Panc1 (cell line): ENCODE measurements at places on chromosomes 7 and 10. TPM values are rescaled to one million over a fixed set of nuclear protein-coding genes. Genes with fewer than 3 reads are reported as not detected.

DNA sequence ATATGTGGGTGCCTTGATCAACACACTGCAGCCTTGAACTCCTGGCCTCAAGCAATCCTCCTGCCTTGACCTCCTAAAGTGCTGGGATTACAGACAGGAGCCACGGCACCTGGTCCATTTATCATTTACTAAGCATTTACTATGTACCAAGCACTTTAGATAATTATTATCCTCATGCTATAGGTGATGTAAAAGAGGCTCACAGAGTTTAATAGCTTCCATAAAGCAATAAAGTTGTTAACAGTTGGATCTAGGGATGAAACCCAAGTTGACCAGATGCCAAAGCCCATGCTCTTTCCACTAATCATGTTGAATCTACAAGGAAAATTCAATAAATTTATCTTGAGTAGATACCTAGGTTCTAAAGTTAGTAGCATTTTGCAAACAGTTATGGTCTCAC, 5.0 kb downstream of the NAPEPLD start:
- no peak for DNase-seq

UBE2D1 gene
- 21.0 TPM for total RNA-seq

- DNase-seq, result no peak
These were observed 30.1 kb downstream of the CXCL12 start for GRCh38 chr10:44354771-44355170.

DNA sequence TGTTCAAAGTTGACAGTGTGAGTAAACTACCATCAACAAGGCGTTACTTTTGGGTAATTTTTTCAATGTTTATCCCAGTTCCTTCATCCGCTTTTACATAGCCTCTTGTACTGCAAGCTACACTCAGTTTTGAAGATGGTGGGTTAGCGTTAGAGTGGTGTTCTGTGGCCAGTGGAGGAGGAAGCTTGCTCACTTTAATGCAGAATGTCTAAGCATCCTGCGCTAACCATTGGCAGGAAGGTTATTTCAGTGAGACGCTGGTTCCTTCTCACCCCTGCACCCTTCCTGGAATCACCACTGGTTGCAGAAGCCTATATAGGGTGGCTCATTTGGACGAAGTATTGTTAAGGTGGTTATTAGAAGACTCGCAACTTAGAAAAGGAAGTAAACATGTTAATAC, 159.1 kb downstream of the CELF2 start:
- DNase-seq, result no peak

DNA sequence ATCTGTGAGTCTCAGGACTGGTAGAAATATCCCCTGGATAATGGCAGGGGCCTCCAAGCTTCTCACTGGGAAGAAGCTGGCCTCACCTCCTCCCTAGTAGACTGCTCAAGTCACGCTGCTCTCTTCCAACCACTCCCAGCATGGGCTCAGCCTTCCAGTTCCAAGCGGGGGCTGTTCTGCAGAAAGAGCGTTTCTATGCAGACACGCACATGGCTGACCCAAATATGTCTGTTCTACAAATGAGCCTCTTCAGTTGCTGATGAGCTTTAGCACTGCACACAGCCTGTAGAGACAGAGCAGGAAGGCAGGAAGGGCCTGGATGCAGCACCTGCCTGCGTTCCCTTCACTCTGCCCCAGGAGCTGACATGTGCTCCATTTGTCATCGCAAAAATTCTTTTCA, 523.9 kb upstream of the MGMT start:
- no peak for DNase-seq

GRCh38 chr7:116463956-116464355, 35.6 kb upstream of the CAV2 start:
- no peak for DNase-seq

GRCh38 chr10:6514844-6515780, 65.0 kb downstream of the PRKCQ start:
- no peak for DNase-seq

- DNase-seq, result no peak
These were observed 60.6 kb upstream of the DNAAF5 start for GRCh38 chr7:665736-666453.

TIAL1 gene
- total RNA-seq, result 236 TPM

DNA sequence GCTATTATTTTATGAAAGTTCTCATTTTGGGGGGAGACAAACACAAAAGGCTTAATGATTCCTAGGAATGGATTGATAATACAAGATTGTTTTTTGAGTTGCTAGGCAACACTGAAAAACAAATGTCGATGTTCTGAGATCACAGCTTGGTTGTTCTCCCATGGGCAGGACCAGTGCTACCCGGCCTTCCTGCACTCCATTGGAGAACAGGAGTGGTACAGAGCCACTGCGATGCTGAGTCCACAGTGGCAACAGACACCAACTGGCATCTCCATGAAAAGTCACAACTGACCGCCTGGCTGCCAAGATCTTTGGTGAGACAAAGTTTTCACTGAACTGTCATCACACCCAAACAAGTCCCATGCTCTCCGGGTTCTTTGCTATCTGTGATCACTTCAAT, 68.9 kb upstream of the NMT2 start:
- DNase-seq, result no peak

SFR1 gene
- total RNA-seq, result 8.4 TPM

GRCh38 chr10:131559450-131559911, 248.0 kb upstream of the TCERG1L start:
- DNase-seq, result no peak

GRCh38 chr7:28807396-28807994, 150.6 kb downstream of the TRIL start:
- DNase-seq, result no peak

ZNF25 gene
- 2.9 TPM for total RNA-seq

- DNase-seq, result no peak
These were observed 8.7 kb downstream of the ESYT2 start for GRCh38 chr7:158820656-158821055.

DNA sequence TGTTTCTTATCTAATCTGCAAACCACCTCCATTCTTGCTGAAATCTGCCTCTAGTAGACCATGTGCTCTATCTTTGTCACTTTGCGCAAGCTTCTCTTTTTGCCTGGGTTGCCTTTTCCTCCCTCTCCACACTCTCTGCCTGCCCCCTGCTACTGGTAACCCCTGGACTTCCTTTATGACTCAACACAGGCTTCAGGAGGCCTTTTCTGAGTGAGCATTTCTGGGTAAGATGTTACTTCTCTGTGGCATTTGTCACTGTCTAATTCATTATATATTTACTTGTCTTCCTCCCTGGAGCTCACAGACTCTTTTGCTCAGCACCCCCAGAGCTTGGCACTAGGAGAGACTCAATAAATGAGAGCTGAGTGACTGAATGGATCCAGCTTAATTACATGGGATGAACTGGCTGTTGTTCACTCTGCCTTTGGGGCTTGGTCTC, 8.4 kb downstream of the GOLGA7B start:
- DNase-seq, result no peak
